ENCODE measurements at places on chromosomes 6 and 20.

GRCh38 chr20:15359056-15359455 lies 1021.6 kb upstream of the FLRT3 start:
- no peak for DNase-seq

DNA sequence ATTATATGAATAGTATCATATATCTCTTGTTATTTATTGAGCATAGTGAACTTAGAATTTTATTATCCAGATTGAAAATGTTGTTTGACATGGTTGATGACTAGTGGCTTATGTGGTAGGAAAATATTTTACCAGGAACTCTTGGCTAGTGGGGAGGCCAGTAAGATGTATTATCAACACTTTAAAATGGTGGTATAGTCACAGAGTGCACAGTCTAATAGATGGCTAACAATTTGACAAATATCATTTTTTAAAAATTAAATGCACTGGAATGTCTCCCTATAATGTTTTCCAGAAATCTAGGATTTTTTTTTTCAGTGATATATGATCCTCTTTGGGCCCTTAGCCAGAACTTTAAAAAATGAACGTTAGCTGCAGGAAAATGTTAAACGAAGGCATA lies 26.9 kb upstream of the EYA4 start:
- DNase-seq = no peak

DNA sequence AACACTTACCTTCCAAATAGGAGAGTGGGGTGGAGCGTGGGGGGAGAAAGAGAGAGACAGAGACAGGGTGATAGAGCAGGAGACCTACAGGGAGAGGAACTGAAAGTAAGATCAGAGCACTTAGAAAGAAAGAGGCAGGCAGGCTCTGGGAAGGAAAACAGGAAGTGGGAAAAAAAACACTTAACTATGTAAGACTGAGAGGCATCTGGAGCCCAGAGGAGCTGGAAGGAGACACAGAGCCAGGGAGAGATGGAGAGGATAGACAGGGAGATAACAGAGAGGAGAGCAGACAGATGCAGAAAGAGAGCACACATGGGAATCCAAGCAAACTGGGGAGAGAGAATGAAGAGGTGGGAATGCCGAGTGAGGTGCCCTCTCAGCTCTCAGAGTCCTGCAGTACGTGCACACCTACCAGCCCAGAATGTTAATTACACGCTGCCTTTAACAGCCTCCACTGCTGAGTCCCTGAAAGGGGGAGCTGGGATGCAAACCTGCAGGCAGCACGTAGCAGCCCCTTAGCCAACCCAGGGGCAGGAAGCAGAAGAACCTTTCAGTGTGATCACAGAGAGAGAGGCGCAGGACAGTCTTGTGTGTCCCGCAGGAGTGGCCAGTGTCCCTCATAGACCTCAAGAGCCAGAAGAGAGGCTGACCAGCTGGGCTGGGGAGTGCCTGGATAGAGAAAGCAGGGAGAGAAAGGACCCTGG lies 132.7 kb upstream of the LRFN2 start:
- DNase-seq = no peak

DNA sequence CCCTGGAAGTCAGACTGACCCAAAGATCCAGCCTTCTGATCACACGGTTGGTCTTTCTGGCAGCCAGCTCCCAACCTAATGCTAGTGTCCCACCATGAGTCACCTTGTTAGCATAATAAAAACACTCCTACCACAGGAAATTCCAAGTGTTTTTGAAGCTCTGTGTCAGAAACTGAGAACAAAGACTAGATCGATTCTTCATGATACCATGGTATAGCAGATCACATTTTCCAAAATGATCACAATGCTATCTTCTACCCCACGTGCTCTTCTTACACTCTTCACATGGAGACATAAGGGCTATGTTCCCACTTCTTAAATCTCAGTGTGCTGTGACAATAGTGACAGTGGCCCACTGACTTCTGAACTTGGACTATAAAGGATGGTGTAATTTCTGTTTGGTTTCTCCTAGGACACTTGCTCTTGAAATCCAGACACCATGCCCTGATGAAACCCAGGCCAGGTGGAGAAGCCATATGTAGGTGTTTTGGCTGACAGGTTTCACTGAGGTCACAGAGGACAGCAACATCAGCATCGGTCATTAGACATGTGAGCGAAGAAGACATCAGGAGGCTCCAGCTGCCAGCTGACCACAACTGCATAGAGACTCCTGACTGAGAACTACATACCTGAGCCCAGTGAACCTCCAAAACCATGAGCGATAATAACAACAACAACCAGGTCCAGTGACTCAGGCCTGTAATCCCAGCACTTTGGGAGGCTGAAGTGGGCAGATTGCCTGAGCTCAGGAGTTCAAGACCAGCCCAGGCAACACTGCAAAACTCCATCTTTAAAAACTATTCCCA lies 57.5 kb downstream of the MKKS start:
- no peak for DNase-seq

DNA sequence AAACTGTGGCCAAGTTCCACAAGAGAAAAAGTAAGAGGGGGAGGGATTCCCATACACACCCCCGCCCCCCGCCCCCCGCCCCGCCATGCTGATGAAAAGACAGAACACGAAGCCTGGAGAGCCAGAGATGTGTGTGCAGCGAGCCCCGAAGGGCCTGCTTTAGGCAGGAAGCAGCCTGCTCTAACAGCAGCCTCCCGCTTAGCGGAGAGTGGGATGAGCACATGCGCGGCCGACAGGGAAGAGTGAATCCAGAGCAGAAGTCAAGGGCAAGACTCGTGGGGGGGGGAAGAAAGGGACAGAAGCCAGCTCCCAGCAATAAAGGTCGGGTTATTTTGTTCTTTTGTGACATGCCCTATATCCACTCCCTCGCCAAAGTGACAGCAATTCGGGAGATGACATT lies 67.2 kb upstream of the PTGIS start:
- DNase-seq = no peak

DNA sequence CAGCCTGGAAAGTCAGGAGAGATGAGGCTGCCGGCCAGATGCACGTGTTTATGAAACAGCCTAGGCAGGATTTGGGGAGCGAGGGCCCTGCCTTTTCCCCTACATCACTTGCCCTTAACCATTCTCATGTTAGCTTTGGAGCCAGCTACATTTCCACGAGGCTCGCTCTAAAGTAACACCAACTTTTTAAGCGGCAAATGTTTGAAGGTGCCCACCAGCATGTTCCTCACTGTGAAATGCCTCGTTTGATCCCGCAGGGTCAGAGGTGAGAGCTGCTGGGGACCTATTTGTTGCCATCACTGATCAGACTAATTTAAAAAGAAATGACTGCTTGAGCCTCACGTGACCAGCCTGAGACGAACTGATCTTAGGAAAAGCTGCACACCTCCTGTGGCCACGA lies 51.6 kb upstream of the DACT2 start:
- DNase-seq = no peak

Measured in stimulated activated CD8-positive, alpha-beta memory T cell treated with anti-CD3 and anti-CD28 coated beads, Interleukin-7, amount 100 ng/mL, for 24 hours (primary cell).